ENCODE measurements at places on chromosomes 6 and 20.
A peak's percentile ranks its signal among the peaks of the same experiment; 100 is the strongest.

GRCh38 chr20:46303176-46303956 is 4.9 kb downstream of the CDH22 start:
- DNase-seq: no peak

- DNase-seq: no peak
Observed at GRCh38 chr6:79718509-79719247, 87.5 kb downstream of the SH3BGRL2 start.

- DNase-seq: no peak
Observed at GRCh38 chr20:49482621-49483017, at the start of gene KCNB1. TSS of gene KCNB1 (minus strand) at chr20:49482668. CDS start at chr20:49482480, 188 bp downstream.

DNA sequence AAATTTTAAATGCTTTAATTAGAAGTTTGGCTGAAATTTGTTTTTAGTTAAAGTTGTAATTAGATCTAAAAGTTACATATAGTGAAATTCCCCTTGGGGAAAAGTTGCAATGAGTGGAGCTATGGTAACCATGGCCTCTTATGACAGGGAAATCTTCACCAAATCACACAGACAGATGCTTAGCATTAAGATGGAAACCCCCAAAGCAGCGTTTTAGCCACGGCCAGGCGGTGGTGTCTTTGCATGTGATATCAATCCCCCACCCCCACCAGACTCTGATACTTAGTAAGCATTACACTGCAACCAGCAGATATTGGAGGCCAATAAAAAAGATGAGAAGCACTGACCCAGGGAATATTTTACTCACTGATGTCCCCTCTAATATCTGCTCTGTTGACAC is 75.7 kb downstream of the REPS1 start:
- DNase-seq: no peak

DNA sequence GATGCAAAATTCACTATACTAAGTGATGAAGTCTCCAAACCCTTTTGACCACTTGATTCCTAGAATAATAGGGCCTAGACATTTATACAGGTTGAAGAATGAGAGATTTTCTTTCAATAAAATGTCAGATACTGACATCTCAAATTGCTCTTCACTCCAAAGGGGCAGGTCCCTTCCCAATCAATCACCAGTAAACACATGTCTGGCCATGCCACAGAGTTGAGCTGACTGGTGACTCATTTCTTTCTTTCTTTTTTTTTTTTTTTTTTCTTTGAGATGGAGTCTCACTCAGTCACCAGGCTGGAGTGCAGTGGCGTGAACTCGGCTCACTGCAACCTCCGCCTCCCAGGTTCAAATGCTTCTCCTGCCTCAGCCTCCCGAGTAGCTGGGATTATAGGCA is 388.6 kb upstream of the BTBD3 start:
- no peak for DNase-seq

GRCh38 chr6:157036245-157036711 is 259.1 kb downstream of the ARID1B start:
- DNase-seq: peak; percentile 51

DNA sequence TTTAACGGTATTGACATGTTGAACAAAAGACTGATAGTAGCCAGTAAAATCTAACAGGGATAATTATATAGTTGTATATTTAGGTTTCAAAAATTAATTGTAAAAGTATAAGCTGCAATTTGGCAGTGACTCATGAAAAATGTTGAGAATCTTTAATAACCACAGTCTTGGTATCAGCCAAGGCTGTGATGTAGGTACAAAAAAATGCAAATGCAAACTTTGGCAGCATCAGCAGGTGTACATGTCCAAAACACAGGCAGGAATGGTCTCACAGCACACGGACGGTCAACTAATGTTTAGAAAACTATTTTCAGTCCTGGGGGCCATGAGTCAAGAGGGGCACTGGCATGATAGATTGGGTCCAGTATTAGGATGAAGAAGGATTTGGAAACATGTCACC is 58.5 kb upstream of the BEND3 start:
- no peak for DNase-seq

GRCh38 chr6:26179675-26180074 is 92.4 kb downstream of the HFE start:
- no peak for DNase-seq

GRCh38 chr20:44962483-44962882 is 2.3 kb upstream of the TOMM34 start:
- DNase-seq: no peak

DNA sequence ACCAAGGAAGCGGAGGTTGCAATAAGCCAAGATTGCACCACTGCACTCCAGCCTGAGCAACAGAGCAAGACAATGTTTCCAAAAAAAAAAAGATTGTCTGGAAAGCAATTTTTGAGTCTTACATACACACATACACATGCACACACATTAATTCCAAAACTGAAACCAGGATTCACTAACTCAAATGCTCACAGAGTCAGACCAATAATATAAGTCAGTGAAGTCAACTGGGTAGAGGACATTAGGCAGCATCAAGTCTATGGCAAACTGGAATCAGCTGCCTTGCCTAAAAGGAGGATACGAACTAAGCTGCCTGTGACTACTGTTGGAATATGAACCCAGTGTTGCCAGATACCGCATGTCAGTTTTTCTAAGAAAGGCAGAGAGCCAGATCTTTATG is 15.7 kb downstream of the REM1 start:
- no peak for DNase-seq

DNA sequence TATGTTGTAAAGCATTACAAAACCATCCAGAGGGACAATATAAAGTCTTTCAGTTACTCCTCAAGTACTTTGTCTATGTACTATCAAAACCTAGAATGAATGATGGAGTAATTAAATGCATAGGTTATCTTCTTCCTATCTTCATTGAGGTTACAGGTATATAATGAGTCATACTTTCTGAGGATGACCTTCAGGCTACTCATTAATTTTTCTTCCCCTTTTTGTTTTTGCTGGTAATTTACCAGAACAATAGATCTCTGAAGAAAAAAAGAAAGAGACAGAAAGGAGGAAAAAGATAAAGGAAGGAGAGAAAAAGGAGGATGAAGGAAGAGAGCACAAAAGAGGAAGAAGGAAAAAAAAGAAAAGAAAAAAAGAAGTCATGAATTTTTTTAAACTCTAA is 398.4 kb downstream of the TBC1D32 start:
- DNase-seq: no peak

GRCh38 chr6:35302604-35303241 is 5.1 kb downstream of the DEF6 start:
- DNase-seq: peak; percentile 79

DNA sequence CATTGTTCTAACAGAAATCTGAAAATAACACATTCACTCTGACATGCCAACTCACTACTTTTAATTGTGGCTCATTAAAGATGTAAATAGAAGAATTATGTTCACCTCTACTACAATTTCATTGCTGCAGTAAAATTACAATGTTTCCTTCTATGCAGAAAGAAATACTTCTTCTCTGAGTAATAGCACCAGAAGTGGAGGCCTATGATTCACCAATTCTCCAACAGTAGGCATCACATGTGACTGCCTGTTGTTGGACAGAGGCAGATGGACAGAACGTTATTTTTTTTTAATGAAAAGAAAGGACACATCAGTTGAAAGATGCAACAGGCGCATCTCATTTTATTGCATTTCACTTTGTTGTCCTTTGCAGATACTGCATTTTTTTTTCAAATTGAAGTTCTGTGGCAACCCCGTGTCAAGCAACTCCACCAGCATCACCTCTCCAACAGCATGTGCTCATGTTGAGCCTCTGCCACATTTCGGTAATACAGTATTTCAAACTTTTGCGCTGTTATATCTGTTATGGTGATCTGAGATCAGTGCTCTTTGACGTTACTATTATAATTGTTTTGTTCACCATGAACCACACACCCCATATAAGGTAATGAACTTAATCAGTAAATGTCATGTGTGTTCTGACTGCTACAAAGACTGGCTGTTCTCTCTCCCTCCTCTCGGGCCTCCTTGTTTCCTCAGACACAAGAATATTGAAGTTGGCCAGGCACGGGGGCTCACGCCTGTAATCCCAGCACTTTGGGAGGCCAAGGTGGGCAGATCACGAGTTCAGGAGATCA is 121.4 kb downstream of the ATXN1 start:
- no peak for DNase-seq

DNA sequence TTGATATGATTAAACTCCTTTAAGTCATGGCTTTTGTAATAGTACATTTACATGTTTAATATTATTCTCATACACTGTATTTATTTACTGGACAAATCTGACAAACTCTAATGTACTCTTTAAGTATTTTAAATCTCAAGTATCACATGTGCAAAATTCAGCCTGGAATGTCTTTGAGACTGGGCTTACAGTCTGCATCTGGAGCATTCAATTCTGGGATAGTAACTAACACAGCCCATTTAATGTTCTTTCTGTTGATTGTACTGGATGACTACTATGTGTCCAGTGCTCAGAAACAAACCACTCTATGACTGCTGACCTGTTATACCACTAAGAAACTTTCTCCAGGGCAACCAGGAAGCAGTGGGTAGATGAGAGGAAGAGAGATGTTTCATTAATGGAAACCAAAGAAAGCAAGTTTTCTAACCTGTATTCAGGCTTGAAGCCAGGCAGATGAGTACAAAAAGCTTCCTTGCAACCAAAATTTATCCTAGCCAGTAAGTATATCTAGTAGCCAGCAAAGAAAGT is 26.8 kb downstream of the FBXL4 start:
- DNase-seq: peak; percentile 38

- no peak for DNase-seq
Observed at GRCh38 chr6:125528621-125529041, 220.8 kb upstream of the HEY2 start.

DNA sequence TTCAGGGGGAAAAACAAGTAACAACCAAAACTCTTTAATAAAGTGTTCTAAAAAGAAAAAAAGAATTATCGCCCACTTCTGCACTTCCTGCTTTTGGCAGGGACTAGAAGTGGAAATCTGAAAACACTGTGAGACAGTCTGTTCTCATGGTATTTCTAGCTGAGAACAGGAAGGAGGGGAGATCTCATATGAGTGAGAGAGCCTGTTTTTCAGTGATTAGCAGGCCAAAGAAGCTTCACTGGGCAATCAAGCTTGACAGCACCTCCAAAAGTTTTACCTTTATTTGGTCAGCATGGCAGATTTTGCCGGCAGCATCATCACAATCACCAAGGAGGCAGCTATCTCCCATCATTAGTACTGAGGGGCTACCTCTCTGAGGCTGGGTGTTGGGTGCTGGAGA is 79.5 kb upstream of the ATXN1 start:
- DNase-seq: peak; percentile 15

GRCh38 chr6:100260584-100260983 is 204.1 kb downstream of the SIM1 start:
- DNase-seq: no peak

DNA sequence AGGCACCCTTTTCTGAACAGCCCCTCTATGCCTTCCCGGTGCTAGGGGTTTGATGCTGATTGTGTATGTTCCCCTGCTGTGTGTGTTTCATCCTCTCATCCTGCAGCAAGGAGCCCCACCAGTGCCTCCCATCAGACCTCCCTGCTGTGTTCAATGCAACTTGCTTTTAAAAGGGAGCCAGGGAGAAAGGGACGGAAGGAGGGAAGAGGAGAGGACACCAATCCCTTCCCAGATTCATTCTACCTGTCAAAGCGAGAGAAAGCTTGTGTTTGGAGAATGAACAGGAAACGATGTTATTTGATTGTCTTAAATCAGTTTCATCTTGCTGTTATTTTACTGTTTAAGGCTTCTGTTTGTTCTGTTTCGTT is 259.2 kb downstream of the ADGB start:
- no peak for DNase-seq

- no peak for DNase-seq
Observed at GRCh38 chr20:55291261-55291660, 714.1 kb downstream of the CBLN4 start.

DNA sequence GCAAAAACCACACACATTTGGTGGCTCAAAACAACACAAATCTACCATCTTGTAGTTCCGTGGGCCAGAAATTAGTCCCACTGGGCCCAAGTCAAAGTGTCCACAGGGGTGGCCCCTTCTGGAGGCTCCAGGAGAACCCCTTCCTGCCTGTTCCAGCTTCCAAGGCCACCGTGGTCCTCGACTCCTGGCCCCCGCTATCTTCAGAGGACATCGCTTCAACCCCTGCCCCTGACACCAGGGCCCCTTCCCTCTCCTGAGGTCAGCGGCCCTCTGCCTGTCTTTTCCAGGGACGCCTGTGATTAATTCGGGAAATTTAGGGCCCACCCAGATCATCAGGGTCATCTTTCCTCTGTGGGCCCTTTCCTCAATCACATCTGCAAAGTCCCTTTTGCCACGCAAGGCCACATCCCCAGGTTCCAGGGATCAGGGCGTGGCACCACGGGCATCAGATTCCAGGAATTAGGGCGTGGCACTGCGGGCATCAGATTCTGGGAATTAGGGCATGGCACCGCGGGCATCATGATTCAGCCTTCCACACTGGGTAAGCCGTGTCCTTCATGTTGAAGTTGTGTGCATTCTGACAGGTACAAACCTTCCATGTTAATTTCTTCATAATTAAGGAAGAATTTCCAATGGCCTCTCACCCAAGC is 59.9 kb upstream of the SMOC2 start:
- DNase-seq: no peak

GRCh38 chr20:14477125-14477524 is 139.7 kb upstream of the FLRT3 start:
- DNase-seq: no peak

DNA sequence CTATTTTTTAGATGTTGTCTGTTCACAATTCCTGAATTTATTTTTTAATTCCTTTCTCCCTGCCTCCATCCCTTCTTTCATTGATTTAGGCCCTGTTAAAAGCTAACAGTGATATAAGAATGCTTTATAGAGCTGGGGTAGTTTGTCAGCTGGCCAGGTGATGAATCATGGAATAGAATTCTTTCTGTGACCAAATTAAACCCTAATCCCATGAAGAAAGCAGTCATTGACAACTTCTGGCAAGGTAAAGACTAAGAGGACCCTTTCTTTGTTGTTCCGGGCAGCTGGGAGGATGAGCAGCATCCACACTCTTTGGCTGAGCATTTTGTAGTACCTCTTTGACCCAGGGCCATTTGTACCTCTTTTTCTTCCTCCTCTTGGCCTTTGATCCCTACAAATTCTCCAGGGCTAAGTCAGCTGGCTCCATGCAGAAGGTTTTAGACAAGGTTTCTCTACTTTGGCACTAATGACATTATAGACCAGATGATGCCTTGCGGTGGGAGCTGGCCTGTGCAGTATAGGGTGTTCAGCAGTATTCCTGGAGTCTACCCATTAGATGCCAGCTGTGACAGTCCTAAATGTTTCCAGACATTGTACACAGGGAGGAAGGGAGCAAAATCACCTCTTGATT is 102.9 kb downstream of the SLX4IP start:
- DNase-seq: no peak

DNA sequence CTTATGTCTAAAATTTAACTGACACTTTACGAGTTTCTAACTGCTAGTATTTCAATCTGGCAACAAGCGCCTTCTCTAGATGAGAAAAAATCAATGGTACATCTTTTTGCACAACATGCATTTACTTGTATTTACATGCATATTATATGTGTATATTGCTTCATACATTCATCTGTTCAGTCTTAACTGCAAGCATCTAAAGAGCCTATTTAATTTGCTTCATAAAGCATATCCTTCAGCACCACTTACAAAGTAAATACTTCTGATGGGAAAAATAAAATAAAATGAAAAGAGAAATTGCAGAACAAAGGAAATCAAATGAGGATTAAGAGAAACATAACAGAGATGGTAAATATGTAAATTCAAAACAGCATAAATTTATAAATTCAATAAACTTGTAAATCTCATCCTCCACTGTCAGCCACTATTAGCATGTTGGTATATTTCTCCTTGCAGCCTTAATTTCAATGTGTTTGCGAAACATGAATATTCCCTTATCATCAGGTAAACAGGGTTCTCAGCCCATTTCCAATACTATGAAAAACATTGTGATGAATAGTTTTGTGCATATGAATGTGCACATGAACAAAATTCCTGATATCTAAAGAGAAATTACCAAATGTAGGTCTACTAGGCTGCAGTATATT is 332.5 kb upstream of the RUNX2 start:
- DNase-seq: no peak

- no peak for DNase-seq
Observed at GRCh38 chr6:93822434-93823265, 403.3 kb upstream of the EPHA7 start.

Data from inflammatory macrophage (primary cell).